ENCODE measurements at places on chromosomes 1 and 21.

DNA sequence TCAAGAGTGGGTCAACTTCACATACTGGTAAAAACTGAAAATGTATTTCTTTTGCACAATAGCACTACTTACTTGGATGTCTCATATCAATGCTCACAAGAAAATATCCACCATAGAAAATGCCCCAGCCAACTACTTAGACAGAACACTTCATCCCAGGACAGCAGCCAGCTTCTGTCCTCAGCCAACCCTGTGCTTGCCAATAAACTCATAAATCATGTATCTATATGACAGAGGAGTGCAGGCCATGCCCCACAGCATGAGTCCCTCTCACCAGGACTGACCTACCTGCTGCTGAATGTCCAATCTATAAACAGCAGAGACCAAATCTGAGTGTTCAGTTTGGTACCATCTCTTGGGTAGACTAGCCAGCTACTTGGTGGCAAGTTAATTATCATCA, 179.3 kb downstream of the OMA1 start:
- no peak for DNase-seq

DNA sequence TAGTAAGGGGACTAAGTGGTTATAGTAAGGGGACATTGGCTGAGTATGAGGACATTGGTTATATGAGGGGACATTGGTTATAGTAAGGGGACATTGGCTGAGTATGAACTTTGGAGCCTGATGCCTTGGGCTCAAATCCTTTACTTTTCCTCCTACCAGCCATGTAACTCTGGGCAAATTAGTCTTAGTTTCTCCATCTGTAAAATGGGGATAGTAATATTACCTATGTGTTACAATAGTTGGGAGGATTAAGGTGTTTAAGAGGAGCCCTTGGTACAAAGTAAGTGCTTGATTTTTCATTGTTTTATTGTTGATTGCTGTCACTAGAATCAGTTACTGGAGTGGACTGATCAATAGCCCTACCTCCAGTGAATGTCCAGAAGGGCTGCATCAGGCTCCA, 2.8 kb downstream of the OSCP1 start:
- DNase-seq = no peak

DNA sequence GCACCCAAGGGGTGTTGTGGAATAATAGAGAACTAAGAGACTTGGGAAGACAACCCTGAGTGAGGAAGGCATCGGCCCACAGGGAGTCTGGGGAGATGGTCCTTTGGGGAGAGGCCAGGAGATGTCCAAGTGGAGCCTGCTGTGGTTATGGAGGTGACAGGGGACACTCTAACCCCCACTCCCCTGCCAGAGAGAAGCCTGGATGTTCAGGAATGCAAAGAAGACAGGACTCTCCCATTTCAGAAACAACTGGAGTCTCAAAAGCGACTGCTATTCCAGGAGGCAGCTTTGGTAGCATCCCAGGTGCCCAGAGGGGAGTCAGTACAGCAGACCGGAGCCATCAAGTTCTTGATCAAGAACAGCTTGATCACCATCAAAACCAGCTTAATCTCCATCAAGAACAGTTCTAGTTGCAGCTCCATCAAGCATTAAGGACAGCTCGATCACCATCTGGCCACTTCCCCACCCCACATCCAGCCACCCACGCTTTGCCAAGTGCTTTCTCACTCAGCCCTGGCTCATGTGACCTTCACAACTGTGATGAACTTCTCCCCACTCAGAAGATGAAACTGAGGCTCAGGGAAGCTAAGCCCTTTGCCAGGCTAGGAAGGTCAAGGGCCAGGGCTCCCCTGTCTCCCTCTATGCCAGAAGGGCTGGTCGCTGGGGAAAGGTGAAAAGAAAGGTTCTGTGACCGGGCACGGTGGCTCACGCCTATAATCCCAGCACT, 743 bp downstream of the CD52 start:
- no peak for DNase-seq

DNA sequence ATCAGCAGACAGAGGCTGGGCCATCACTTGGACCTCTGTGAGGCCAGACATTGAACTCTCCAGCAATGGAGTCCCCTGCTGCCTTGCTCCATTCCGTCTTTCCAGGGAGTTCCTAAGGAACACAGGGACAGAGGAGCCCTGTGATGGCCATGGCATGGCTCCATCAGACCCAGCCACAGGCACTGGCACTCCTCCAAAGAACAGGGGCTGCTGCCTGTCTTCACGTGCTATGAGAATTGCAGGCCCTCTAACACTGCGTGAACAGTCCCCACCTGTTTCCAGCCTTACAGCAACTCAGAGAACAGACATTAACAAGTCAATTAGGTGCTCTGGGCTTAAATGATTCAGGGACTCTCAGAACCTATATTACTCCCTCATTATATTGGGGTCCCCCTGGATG, 140.8 kb downstream of the ASTN1 start:
- DNase-seq = no peak

GRCh38 chr1:158989424-158989823, 20.3 kb upstream of the IFI16 start:
- DNase-seq = no peak

- DNase-seq = no peak
Observed at GRCh38 chr1:43960798-43961197, 9.0 kb upstream of the DPH2 start.

DNA sequence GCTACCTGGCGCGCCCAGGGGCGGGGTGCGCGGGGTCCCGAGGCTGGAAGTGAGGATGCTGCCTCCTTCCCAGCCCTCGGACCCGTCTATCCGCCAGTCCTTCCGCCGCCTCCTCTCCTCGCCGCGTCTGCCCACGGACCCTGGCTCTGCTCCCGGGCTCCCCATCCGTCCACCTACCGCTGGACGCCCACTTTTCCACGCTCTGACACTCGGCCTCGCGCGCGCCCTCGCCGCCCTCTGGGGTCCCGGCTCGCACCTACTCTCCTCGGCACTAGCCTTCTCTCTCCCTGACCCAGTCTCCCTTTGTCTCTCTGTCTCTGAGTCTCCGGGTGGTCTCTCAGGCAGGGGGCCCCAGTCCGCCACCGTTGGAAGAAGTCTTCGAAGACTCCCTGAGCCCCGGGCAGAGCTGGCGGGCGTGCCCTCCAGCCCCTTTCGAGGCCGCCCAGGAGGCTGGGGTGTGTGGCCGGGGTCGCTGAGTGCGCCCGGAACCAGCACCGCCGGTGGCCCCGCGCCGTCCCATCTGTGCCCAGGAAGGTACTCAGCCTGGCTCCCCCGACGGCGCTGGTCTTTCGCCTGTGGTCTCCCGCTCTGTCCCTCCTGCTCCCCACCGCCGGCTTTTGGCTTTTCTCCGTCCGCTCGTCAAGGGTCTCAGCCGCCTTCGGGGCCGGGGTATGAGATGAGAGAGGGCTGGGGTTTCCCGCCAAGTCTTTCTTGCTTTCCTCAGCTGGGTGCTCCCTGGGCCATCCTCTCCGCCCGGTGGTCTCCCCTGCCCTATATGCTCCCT, 610 bp downstream of the DRAXIN start:
- DNase-seq = no peak

Measured in fibroblast of gingiva (primary cell).